Liver (tissue), 10 donors: ENCODE measurements at places on chromosomes 3 and 15. TPM values are rescaled to one million over a fixed set of nuclear protein-coding genes. Genes with fewer than 3 reads are reported as not detected.

Gene MEX3B
- 0.33 TPM for total RNA-seq

Gene GOLGA6D
- 0.05 TPM for total RNA-seq

Gene CDHR4
- not detected for total RNA-seq

- no peak for DNase-seq
Measured at GRCh38 chr15:45165536-45165935, 22.2 kb downstream of the SHF start.

- DNase-seq = no peak
Measured at GRCh38 chr15:34768530-34768929, 13.7 kb upstream of the GJD2 start.
